ENCODE measurements at places on chromosomes 3 and 15. TPM values are rescaled to one million over a fixed set of nuclear protein-coding genes. Genes with fewer than 3 reads are reported as not detected.

- peak; percentile 90 for DNase-seq
Observed at GRCh38 chr3:141979050-141979671, 102.7 kb downstream of the ATP1B3 start.

DNA sequence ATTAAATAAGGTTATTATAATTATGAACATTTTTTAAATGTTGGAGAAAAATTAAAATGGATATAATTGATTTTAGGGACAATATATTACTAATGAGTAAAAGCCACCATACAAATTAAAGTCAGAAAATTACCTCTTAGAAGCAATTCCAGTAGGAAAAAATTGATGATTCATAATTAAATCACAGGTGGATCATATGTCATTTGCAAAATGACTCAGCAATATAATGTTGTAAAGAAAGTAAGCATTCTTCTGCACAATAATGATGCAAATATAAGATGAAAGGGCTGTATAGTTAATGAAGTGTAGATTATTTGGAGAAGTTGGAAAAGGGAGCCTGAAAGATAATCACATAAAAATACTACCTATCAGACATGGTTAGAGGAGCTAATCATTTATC, 25.8 kb downstream of the ZPLD1 start:
- no peak for DNase-seq

- DNase-seq: no peak
Observed at GRCh38 chr3:192183109-192183508, 544.2 kb downstream of the FGF12 start.

Gene PCOLCE2
- total RNA-seq: 14.6 TPM

- no peak for DNase-seq
Observed at GRCh38 chr3:8800016-8800415, 30.6 kb upstream of the OXTR start.

DNA sequence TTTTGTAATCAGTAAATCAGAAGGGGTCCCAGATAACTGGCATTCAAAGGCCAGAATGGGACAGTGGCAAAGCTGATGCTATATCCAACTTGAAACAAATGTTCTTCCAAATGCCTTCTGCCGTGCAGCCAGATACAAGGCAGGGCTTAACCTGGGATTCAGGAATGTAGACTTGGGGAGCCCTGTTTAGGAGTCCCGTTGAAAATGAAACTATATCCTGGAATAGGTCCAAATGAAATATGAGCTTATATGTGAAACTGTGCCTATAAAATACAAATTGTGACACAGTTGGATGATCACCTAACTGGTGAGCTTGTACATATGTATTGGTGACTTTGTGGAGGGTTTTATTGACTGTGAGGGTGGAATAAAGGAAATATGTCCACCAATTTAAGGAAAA, 28.7 kb downstream of the FRMD4B start:
- DNase-seq: no peak

DNA sequence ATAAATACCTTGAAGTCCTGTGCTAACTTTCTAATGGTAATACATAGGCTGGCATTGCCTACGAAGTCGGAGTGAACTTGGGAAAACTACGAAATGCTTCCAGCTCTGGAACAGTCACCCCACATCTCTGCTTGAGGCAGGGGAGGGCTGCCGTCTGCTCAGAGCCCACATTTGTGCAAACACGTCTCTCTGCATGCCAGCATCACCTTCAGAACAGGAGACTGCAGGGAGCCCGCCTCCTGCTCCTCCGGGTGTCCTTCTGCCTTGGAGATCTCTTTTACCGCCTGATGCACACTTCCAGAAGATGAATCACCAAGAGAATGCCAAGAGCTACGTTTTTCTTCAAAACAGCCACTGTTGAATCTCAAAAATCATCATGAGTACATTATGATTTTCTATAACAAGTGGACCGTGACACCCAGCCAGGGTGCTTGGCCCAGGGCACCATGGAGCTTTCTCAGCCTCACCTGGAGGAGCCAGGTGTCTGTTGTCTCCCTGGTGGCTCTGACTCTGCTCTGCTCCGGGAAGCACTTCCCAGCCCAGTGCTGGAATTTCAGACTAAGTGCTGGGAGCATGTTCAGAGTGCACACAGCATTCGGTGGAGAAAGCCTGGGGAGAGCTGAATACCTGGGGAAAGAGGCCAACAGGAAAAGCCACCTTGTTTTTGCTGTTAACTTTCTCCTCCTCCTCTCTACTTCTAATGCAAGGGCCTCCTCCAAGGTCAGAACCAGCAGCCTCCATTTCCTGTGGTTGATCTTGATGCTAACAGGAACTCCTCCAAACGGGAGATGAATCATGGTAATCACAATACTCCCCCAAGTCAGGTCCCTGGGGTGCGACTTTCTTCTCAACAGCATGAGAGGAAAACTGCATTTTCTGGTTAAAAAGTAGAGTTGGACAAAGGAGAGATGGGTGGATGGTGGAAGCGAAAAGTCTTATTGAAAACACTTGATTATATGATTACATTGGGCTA, 467.7 kb downstream of the GABRG3 start:
- no peak for DNase-seq

DNA sequence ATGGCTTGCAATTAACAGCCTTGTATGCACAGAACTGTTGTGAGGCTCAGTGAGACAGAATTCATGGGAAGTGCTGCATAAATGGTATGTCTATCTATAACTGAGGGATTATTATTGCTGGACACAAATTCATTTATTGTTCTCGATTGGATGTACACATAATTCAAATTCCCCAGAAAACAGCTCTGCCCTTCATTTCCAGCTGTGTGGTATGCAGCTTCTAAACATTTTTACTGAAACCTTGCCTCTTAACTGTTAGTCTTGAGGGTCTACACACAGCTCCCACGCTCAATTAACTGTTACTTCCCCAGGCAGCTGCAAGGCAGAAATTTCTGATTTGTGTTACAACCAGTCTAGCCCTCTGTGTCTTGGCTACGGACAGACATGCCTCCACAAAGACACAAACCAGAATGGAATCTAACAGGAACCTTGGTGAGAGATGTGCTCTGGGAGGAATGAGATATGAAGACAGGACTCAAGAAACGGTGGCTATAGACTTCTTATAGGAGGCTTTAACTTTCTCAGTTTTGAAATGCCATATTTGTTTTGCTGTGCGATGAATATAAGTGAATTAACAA, 139.7 kb upstream of the TBL1XR1 start:
- DNase-seq: no peak

Gene RUVBL1
- total RNA-seq: 122 TPM

GRCh38 chr15:94736236-94736635, 504.9 kb downstream of the MCTP2 start:
- DNase-seq: no peak

GRCh38 chr3:103511891-103512290, 1077.1 kb downstream of the ZPLD1 start:
- no peak for DNase-seq

- no peak for DNase-seq
Observed at GRCh38 chr3:12557473-12558100, 700 bp downstream of the MKRN2 start.

Gene PPP1R14D
- total RNA-seq: 0.64 TPM
